ENCODE measurements at places on chromosomes 12 and 14.

- no peak for DNase-seq
Measured at GRCh38 chr14:50127802-50128201, 11.4 kb upstream of the VCPKMT start.

DNA sequence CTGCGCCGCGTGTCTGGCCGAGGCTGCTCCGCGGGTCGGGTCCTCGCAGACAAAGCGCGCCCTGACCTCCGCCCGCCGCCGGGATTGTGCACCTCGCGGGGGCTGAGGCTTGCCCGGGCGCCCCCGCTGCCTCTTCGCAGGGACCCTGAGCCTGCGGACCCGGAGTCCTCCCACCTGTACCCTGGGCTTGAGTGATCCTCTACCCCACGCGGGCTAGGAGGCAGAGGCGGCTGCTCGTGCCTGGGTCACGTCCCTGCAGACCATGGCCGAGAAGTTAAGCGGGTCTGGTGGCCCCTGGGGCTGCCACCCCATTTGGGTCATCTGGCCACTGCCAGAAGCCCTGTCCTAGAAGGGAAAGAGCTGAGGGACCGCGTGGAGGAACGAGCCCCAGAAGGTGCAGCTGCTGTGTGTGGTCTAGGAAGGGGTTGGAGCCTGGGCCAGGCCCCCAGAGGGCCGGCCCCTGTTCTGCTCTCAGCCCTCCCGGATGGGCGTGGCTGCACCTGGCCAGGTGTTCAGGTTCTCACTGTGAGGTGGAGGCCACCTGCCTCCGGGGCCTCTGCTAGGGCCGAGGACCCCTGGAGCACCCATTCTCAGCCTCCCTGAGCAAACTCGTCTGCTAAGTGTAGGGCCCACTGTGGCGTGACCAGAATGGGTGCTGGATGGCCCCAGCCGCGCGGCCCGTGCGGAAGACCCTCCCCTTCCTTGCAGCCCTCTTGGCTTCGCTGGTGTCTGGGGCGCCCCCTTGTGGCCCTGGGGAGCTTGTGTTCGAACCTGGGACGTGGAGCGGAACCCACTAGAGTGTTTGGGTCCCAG is 49.6 kb downstream of the LRCOL1 start:
- peak; percentile 35 for DNase-seq

GRCh38 chr14:55581342-55581771 is 1.4 kb downstream of the KTN1 start:
- DNase-seq: no peak

DNA sequence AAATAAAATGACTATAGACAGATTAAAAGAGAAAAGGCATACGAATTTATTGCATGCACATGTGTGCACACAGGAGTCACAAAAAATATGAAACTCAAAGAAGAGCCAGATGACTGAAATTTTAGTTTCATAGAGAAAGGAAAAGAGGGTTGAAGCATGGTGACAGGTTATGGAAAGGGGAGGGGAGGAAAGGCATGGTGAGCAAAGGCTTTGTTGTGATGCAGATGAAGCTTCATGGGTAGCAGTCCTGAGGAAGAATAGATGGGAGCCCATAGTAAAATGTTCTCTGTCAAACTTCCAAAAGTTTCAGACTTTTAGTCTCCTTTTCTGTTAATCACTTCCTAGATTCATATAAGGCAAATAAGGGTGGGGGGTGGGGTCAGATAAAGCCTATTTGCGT is 612.7 kb upstream of the ATP2B1 start:
- DNase-seq: no peak

- no peak for DNase-seq
Measured at GRCh38 chr14:31357279-31357678, 63.1 kb downstream of the HEATR5A start.

DNA sequence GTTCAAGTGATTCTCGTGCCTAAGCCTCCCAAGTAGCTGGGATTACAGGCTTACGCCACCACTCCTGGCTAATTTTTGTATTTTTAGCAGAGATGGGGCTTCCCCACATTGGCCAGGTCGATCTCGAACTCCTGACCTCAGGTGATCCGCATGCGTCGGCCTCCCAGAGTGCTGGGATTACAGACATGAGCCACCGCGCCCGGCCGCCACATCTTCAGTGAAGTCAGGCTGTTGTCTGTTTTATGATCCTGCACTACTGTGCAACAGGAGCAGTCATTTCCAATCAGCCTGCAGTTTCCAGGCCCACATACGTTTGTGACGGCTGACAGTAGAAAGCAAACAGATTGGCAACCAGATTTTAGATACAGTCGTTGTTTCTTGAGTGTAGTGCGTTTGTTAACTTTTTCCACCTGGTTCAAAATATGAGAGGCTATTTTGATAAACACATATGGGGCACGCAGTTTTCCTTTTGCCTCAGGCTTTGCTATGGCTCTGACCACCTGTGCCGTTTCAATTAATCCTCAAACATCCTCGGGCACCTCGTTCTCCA is 74.8 kb downstream of the LGMN start:
- DNase-seq: no peak

GRCh38 chr14:64671591-64671990 is 32.6 kb upstream of the PLEKHG3 start:
- DNase-seq: no peak

Measured in stimulated activated CD4-positive, alpha-beta T cell treated with anti-CD3 and anti-CD28 coated beads, Interleukin-1b, Interleukin-23, amount 100 ng/mL, for 1 hour (primary cell).